ENCODE measurements at places on chromosomes 3 and 15.

DNA sequence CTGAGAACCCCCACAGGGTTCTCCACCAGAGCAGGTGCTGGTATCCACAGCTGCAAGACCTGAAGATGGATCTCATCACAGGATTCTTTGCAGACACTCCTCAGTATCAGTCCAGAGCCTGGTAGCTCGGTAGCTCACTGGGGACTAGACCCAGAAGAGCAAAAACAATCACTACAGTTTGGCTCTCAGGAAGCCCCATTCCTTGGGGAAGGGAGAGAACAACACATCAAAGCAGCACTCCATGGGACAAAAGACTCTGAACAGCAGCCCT is 22.2 kb downstream of the STRIT1 start:
- DNase-seq, result no peak

- no peak for DNase-seq
Observed at GRCh38 chr3:117063930-117064329, 354.4 kb downstream of the TUSC7 start.

DNA sequence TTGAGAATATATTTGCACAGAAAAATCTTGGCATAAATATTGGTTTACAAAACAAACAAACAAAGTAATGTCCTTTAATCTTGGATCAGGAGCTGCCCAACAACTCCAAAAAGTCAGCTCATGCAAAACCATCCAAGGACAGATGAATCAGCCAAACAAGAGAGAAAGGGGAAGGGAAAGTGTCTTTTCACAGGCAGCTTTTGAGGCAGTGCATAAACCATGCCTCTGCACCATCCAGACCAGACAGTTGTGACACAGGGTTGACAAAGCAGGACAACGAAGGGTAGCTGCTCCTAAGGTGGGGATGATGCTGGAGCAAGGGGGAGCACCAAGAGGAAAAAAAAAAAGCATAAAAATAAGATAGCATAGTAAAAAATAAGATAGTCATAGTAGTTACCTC is 8.7 kb downstream of the CD86 start:
- DNase-seq, result no peak

- DNase-seq, result no peak
Observed at GRCh38 chr3:195056506-195056905, 214.5 kb downstream of the XXYLT1 start.

GRCh38 chr3:108281670-108282069 is 14.7 kb upstream of the HHLA2 start:
- DNase-seq, result no peak
